Temporal lobe (tissue), 4 donors: ENCODE measurements at places on chromosomes 5 and 9. TPM values are rescaled to one million over a fixed set of nuclear protein-coding genes. Genes with fewer than 3 reads are reported as not detected.

FOXB2 gene
- total RNA-seq = not detected

NFIB gene
- 139 TPM for total RNA-seq

SNCAIP gene
- 41.1 TPM for total RNA-seq

ARSB gene
- 19.4 TPM for total RNA-seq

TIMD4 gene
- not detected for total RNA-seq
